GM23248 (cell line): ENCODE measurements at places on chromosomes 3 and 15. TPM values are rescaled to one million over a fixed set of nuclear protein-coding genes. Genes with fewer than 3 reads are reported as not detected.

DNA sequence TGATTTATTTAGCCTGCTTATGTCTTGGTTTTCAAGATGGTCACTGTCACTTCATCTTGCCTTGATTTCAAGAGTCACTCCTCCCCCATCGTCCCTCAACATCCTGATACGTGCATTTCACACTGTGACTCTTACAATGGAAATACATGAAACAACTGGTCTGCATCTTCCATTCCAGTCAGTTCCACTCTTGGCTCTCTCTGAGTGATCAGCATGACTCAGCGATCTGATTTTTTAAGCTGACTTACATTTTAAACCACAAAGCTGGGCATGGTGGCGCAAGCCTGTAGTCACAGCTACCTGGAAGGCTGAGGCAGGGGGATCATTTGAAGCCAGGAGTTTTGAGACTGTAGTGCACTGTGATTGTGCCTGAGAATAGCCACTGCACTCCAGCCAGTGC lies 271.2 kb upstream of the ROPN1 start:
- no peak overlapping the region for H3K4me3 ChIP-seq
- H3K4me1 ChIP-seq, result peaks cover 38% of the 10 kb centered on the region
- no peaks in the 10 kb centered on the region for H3K27me3 ChIP-seq

GRCh38 chr3:72223116-72223515 lies 438.2 kb upstream of the PROK2 start:
- DNase-seq, result peak; percentile 54
- no peak overlapping the region for H3K4me3 ChIP-seq
- H3K27me3 ChIP-seq, result no peaks in the 10 kb centered on the region
- H3K36me3 ChIP-seq, result no peaks in the 10 kb centered on the region

DNA sequence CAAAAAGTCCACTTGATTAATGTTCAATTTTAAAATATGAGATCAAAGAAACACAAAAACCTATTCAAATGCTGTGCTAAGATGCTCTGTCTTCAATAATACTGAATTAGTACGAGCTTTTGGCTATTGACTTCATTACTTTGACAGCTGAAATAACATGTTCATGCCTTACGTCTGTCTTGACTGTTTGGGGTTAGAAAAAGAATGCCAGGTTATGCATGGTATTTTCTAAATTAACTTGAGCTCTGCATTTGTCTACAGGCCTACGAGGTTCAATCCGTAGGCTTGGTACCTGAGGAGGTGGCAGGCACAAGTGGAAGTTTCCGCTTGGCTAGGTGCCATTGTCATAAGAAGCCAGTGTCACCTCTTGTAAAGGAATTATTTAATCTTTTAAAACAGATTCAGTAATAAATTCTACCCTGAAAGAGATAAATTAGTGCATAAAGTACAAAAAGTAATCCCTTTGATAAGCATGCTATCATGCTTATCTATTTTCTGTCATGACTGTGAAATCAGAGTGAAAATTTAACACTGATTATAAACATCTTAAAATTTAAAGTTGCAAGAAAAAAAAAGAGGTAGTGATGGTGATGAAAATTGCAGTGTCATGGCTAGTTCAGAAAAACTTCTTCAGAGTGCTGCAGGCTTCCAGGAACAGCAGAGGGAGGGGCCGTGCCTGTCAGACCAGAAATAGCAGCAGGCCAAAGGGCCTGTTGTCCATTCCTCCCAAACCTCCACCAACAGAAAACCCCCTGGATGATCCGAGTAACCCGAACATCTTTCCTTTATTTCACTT lies 115.7 kb downstream of the ARRDC4 start:
- no peaks in the 10 kb centered on the region for H3K27me3 ChIP-seq
- no peak overlapping the region for H3K4me3 ChIP-seq
- peak; percentile 33 for DNase-seq
- H3K36me3 ChIP-seq, result no peaks in the 10 kb centered on the region

DNA sequence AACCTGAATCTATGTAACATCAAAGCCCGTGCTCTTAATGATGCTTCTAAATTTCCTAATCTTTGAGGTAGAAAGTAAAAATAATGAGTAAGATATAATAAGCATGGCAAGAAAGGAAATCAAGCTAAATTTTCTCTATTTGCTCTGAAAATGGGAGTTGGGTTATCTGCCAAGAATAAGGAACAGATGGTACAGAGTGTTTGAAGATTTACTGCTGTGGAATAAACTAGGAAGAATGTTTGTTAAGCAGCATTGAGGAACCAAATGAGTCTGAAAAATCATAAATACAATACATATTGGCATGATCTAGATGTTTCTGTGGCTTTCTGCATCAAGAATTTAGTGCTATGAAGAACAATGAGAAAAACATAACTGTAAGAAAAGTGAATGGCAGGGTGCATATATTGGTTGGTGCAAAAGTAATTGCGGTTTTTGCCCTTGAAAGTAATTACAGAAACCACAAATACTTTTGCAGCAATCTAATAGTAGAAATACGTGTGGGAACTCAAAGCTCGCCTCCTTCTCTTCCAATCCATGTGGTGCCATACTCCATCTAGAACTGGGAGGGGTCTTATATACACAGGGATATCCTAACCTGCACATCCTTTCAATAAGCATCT lies 87.6 kb downstream of the SUCNR1 start:
- no peaks in the 10 kb centered on the region for H3K36me3 ChIP-seq
- no peak overlapping the region for H3K4me3 ChIP-seq
- no peak overlapping the region for H3K27ac ChIP-seq
- no peak for DNase-seq
- 0 out of 2 replicates have a peak, but pooled peaks cover 4% of the 10 kb centered on the region for H3K4me1 ChIP-seq

TMEM41A gene
- polyA plus RNA-seq, result 15.9 and 20.3 TPM in 2 replicates
